Myocyte (in vitro differentiated cells): ENCODE measurements at places on chromosomes 2 and 18. TPM values are rescaled to one million over a fixed set of nuclear protein-coding genes. Genes with fewer than 3 reads are reported as not detected.
A peak's percentile ranks its signal among the peaks of the same experiment; 100 is the strongest.

- peak; percentile 1 for DNase-seq
These were observed 341.7 kb downstream of the PIK3C3 start for GRCh38 chr18:42296723-42297122.

DNA sequence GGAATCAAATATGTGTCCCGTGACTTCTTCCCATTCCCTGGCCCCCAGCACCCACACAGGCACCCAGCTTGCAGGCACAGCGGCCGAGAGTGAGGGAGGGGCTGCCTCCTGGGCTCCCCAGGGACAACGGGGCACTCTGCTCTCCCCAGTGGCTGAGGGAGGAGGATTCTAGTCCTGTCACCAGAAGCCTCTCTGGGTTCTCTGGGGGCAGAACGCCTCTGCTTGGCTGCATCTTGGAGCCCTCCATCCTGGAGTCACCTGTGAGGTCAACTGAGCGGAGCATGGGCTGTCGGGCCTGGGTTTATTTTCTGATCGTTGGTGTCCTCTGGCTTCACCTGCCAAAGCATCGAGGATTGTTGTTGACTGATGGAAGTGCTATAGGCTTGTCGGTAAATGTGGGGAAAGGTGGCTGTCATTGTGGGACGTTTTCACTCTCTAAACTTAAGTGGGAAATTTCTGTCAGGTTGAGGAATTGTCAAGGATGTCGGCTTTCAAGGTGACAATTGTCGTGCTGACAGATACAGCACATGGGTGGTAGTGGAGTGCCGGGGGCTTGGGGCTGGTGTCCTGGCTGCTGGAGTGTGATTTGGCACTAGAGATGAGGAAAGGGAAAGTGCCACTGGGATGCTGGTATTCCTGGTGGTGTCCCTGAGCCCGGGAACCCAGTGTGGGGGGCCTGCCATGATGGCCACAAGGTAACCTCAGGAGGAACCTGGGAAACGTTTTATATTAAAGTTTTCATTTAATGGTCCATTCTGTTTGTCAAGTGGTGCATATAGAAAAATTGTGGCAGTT, 13.6 kb downstream of the SH3RF3 start:
- no peak for DNase-seq

- no peak for DNase-seq
These were observed 185.0 kb upstream of the STK17B start for GRCh38 chr2:196356332-196356731.

DNA sequence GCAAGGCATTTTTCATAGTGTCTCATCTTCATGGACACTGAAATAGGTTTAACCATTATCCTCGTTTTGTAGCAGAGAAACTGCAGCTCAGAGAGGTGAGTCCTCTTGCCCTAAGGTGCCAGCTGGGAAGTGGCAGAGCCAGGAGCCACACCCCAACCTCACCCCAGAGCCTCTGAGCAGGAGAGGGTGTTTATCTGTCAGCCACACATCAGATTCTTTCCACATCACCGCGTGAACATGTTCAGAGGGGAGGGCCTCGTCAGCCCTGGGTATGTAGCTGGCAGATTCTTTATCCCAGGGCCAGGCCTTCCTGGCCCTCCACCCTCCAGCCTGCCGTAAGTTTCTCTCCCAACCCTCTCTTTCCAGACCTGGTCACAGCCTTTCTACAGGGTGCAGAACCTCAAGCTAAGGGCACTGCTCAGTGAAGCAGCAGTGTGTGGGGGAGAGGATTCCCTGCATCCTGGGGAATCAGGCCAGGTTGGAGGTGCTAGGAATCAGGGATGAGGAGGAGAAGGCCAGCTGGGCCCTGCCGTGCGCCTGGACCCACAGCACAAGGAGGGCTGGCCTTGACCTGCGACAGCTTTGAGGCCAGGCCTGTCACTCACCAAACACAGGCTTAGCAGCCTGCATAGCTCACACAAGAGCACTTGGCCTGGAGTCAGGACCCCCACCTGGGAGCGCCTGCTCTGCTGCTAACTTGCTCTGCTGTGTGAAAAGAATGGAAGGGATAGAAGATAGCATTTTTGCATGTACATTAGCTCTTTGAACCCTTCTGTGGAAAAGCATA, 111.3 kb upstream of the MCFD2 start:
- DNase-seq: no peak

DNA sequence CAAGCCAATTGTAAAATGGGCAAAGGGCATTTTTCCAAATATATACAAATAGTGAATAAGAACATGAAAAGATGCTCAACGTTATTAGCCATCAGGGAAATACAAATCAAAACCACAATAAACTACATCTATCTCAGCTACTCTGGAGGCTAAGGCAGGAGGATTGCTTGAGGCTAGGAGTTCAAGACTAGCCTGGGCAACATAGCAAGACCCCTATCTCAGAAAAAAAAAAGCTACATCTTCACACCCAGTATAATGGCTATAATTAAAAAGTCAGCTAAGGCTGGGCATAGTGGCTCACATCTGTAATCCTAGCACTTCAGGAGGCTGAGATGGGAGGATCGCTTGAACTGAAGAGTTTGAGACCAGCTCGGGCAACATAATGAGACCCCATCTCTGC, 12.6 kb upstream of the NCL start:
- DNase-seq: no peak

CPLX4 gene
- not detected in 2 replicates for total RNA-seq

GLI2 gene
- 0.68 and 0.86 TPM in 2 replicates for total RNA-seq

GPR45 gene
- not detected in 2 replicates for total RNA-seq

LYG1 gene
- total RNA-seq: 1.3 TPM in 1 of 2 replicates, not detected in the other

NYAP2 gene
- 0.05 TPM in 1 of 2 replicates, not detected in the other for total RNA-seq
